ENCODE measurements at places on chromosomes 13 and 19.

GRCh38 chr13:59475911-59476310, 687.8 kb downstream of the DIAPH3 start:
- DNase-seq, result no peak

DNA sequence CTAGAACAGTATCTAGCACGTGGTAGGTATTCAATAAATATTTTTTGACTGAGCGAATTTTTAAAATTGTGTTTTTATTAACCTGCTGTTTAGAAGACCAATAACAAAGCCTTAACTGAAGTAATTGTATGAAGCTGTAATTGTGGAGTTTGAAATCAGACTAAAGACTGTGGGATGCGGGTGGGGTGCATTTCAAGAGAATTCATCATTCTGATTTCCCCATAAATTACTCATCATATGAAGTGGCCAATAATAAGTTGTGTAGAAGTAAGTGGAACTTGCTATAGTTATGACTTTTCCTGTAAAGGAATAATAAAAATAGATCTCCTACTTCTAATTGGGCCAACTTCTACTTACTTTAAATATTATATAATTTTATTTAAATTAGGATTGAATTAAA, 449.3 kb downstream of the PCDH9 start:
- DNase-seq, result no peak

- no peak for DNase-seq
Measured at GRCh38 chr13:27976362-27977091, 7.4 kb upstream of the CDX2 start.

DNA sequence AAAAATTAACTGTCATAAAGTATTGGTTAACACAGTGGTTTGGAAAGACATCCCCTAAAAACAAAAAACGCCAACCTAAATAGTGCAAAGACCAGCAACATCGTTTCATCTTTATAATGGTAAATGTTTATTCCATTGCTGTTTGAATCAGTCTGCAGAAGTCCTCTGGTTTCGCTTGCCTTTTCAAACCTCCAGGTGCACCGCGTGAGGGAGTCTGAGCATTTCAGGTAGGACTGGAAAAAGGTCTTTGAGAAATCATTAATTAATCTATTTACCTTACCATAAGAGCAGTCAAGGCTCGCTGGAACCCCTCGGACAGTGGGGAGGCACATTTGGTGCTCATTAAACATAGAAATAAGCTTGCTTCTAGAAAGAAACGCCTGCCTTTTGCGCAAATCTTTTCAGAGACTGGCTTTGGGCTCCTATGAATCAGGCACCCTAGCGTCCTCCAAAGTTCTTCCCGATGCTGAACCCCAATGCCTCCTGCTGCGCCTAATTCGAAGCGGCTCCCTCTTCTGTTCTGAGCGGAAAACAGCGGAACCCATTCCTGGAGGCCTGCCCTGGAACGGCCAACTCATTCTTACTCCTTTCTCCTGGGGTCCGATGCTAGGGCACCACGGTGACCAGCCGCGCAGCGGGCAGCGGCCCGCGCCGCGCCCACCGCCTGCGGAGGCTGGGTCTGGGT, 951 bp upstream of the MTUS2 start:
- DNase-seq, result no peak

DNA sequence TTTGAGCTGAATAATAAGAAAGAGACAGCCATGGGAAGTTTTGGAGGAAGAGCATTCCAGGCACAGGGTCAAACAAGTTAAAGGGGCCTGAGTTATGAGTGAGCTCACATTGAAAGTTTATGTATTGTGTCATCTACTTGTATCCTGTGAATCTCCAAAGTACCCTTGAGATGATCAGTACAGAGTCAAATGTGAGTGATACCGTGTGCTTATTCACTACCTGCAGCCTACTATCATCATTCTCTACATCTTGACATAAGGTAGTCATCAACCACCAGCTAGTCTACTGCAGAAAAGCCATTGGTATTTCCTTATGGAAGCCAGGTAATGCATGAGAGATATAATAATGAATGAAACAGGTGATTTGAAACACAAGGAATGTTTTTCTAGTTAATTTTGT, 3.0 kb upstream of the KCTD12 start:
- DNase-seq, result no peak

GRCh38 chr13:25329706-25330105, 28.3 kb downstream of the NUP58 start:
- DNase-seq, result no peak

- DNase-seq, result no peak
Measured at GRCh38 chr13:28657784-28658538, 969 bp upstream of the POMP start.

DNA sequence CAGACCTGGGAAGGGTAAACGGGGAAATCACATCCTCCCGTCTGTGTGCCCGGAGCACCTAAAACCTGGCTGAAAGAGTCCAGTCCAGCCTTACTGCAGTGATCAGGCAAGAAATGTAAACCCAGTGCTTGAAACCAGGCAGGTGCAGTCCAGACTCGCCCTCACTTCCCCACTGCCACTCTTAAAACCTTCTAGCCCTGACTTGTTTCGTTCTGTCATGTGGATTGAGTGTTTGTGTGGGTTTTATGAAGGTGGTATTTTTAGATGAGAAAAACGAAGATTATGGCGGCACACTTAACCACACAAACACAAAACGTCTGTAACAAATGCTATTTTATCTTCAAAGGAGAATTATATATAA, 839 bp upstream of the CKAP2 start:
- peak; percentile 8 for DNase-seq

DNA sequence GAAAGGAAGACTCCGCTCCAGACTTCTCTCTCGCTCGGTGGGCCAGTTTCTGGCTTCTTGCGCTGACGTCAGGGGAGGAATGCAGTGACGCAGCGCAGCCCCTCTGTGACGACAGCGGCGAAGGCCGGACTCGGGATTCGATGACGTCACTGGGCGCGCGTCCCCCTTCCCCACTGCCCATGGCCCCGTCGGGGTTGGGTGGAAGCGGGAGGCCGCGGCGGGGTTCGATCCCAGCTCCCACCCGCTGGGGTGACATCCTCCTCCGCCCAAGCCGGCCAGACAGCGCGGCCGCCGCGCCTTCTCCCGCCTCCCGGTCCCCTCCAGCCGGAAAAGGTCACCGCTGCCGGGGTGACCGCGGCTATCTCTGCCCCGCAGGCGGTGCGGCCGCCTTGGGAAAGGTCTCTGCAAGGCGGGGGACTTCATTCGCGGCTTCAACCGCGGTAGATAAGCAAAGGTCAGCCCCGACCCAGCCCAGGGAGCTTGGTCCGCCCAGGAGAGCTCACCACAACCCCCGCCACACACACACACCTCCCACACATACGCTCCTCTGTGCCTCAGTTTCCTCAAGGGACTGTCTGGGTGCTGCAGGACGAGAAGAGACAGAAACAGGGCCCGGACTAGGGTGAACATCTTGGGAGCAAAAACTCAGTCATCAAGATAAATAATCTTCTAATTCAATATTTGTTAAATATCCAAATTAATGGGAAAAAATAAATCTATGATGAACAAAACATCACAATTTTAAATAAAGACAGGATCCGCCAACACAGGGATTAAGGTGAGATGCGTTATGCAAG, 844 bp upstream of the RFX1 start:
- DNase-seq, result no peak

DNA sequence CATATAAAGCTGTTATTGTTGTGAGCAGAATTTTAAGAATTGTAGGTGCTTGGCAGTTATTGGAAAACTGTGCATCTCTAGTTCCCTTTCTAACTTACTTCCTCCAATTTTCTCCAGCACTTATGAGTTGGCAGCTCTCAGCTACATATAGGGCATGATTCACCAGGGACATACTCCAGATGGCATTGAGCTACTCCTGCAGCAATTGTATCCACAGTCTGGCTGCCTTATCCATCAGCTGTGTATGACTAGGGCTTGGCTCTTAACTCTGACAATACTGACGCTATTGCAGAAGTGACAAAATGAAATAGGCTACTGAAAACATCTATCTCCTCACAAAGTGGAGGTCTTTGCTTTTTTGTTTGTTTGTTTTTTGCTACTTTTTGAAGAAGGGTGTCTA, 276.7 kb downstream of the POU4F1 start:
- DNase-seq, result no peak

DNA sequence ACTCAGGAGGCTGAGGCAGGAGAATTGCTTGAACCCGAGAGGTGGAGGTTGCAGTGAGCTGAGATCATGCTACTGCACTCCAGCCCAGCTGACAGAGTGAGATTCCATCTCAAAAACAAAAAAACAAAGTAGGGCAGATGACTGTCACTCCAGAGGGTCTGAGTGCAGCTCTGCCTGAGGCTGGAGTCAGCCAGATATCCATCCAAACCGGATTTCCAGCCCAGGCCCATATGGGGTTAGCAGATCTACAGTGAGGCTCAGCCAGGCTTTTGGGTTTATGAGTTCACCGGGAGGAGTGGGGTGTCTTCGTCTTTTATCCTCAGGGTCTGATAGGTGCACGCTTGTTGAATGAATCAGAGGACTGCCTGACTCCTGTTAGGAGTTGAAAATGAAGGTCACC, 19.0 kb downstream of the LAMP1 start:
- DNase-seq, result no peak

DNA sequence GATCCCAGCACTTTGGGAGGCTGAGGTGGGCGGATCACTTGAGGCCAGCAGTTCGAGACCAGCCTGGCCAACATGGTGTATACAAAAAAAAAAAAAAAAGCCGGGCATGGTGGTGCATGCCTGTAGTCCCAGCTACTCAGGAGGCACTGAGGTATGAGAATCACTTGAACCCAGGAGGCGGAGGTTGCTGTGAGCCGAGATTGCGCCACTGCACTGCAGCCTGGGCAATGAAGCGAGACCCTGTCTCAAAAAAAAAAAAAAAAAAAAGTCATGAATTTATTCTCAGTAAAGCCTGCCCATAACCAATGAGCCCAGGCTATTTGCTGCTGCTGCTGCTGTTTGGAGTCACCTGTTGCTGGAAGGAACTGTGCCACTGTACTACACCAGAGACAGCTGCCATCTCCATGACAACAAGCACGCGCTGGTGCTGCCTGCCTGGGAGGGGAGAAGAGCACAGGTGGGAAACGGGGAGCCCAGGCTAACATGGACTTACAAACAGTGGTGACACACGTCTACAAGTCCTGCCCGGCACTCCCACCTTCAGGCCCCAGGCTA, 11.3 kb downstream of the ZFR2 start:
- DNase-seq, result no peak

GRCh38 chr13:27442797-27443196, 7.6 kb downstream of the MTIF3 start:
- no peak for DNase-seq

- DNase-seq, result no peak
Measured at GRCh38 chr19:38044267-38045111, 137.5 kb downstream of the SIPA1L3 start.

- DNase-seq, result peak; percentile 87
Measured at GRCh38 chr19:40612831-40613689, 11.9 kb downstream of the LTBP4 start.

GRCh38 chr13:22933571-22934181, 247.1 kb upstream of the SGCG start:
- no peak for DNase-seq

GRCh38 chr13:75685239-75685697, 49.1 kb downstream of the LMO7 start:
- DNase-seq, result peak; percentile 24

DNA sequence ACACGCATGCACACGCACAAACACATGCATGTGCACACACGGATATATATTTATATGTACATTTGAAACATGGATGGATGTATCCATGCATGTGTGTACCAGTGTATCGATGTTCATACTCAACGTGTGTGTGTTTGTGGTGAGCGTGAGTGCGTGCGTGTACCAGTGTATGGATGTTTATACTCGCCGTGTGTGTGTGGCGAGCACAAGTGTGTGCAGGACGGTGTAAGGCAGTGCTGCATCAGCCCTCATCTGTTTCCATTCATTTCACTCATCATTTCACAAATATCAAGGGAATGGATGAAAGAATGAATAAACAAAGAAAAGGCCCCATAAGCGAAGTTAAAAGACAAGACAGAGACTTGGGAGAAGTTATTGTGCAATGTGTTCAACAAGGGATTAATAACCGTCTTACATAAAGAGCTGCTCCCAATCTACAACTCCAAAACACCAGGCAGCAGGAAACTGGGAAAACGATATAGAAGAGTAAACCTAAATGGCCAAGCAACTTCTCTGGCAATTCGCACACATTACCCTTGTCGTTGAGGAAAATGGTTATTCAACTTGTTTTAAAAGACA, 21.7 kb upstream of the MIER2 start:
- no peak for DNase-seq

DNA sequence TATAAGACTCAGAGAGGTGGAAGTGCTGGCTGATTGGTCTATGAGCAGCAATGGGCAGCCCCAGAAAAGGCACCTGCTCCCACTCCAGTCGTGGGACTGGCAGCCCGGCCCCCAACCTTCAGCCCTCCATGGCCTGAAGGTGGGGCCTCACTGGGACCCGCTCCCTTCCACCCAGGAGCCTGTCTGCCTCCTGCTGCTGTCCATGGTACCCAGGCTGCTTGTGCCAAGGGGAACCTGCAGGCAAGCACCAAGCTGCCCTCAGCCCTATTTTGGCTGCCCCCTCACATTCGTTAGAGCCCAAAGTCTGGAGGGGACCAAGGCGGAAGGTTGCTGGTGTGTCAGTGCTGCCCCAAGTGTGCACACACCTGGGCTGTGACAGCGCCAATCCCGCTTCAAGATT, 2304.9 kb downstream of the PCDH9 start:
- DNase-seq, result no peak

GRCh38 chr13:50448535-50448998, 394.9 kb downstream of the DLEU7 start:
- no peak for DNase-seq

GRCh38 chr19:49951806-49952478, 9.0 kb downstream of the SIGLEC11 start:
- no peak for DNase-seq

GRCh38 chr13:83350569-83350968, 531.7 kb downstream of the SLITRK1 start:
- no peak for DNase-seq
